ENCODE measurements at places on chromosomes 4 and X.
A peak's percentile ranks its signal among the peaks of the same experiment; 100 is the strongest.

DNA sequence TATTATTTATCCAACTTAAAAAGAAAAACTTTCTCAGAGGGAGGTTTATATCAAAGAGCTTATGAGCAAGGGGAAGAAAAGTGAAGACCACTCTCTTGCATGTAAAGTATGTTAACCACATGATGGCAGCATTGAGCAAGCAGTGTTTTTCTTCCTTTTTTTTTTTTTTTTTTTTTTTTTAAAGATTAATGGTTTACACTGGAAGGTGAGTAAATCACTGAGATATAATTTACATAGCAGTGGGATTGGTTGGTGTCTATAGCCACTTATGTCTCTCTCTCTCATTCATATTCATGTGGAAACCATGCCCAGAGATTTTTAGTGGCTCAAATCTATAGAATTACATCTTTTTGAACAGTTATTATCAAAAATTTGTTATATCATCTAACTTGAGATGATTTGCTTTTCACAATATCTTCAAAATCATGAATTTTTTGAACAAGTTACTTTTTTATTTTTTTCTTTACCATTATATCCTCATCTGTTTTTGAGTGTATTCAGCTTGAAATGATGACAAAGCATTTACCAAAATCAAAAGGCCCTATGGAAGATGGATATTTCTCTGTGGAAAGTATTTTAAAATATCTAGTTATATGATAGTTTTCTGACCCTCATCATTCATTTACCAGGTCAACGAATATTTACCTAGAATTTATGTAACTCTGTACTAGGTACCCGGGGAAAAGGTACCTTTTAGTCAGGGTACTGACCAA, 31.6 kb downstream of the MTHFD2L start:
- DNase-seq: peak; percentile 77

GRCh38 chr4:122512430-122512829, 55.9 kb upstream of the IL2 start:
- no peak for DNase-seq

DNA sequence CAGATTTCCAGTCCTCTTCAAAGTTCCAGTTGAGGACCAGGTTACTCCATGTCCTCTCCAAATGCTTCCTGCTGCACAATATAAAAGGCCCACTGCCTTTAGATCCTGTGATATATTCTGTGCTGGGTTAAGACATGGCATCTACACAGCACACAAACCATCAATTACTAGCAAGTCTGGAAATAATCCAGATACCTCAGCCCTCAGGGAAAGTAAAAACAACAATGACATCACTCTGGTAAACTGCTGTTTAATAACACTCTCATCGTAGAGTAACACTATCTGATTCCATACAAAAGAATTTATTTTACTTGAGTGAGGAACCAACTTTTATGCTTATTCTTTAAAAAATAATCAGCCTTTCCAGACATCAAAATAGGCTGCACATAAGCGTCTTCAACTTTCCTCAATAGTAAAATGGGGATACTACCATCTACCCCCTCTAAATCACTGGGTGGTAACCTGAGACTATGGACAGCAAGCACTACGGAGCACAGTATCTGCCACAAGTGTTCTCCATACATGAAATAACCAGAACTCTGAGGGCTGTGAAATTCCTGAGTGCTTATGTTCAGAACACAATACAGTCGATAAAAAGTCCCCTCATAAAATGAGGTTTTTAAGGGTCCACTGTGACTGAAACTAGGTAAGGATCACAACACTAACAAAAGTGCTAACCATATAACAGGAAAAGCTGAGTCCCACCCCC, 53.4 kb downstream of the ABCG2 start:
- DNase-seq: peak; percentile 67

DNA sequence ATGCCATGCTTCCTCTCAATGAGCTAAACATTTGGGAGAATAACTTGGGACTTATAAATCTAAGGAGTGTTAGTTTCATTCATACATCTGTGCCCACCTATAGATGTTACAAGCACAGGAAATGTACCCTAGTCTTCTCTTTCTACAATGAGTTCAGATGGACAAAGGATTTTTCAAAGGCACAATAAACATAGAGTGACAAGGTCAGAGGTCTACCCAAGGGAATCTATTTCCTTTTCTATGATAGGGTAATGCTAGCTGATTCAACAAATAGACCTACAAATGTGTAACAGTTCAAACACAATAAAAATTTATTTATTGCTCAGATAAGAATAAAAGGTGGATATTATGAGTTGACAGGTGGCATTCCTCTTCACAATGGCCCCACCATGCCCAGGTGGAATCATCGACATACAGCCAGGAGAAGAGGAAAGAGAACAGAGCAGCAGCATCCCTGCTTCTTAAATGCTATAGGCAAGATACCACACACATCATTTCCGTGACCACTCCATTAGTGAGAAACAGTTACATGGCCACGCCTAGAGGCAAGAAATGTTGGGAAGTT, 421.8 kb downstream of the HNRNPD start:
- no peak for DNase-seq
